Urinary bladder (tissue), 4 donors: ENCODE measurements at places on chromosomes 11 and 22.

GRCh38 chr11:82862379-82862778 is 37.9 kb downstream of the PRCP start:
- DNase-seq: no peak

DNA sequence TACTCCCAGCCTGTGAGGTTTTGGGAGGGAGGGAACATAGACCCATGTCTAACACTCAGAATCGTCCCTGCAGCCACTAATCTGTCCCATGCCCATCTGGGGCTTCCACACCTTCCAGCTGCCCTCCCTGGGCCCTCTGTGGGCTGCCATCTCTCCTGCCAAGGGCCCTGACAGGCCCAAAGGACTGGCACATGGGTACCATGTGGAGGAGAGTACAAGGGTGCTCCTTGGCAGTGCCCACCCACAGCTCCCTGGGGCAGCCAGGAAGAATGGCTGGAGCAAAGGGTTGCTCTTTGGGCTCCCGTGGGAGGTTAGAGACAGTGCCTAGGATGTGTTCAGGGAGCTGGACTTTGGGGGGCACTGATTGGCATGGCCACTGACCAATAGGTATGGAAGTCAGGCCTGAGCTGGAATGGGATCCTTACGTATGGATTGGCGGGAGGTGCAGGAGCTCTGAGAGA is 56.8 kb downstream of the CD82 start:
- DNase-seq: no peak

GRCh38 chr11:17855531-17856290 is 121.1 kb downstream of the KCNC1 start:
- no peak for DNase-seq

- no peak for DNase-seq
Measured at GRCh38 chr11:96215110-96215782, 127.7 kb downstream of the MAML2 start.

- DNase-seq: no peak
Measured at GRCh38 chr22:17950651-17951214, 73.6 kb downstream of the MICAL3 start.

GRCh38 chr11:47923667-47924066 is 56.7 kb upstream of the PTPRJ start:
- DNase-seq: no peak

DNA sequence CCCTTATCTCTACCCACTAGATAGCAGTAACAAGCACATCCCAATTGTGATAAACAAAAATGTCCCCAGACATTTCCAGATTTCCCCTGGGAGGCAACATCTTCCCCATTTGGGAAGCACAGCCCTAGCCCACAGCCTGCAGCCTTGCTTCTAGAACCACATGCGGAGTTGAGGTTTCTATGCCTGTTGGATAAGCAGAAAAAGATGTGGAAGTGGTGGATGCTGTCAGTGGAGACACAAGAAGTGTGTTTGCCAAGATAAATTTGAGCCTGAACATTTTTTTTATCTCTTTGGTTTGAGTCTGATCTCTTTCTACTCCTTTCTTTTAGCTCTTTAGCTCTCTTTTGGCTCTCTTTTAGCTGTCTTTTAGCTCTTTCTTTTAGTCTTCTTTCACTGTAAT is 884.5 kb downstream of the NTM start:
- no peak for DNase-seq

DNA sequence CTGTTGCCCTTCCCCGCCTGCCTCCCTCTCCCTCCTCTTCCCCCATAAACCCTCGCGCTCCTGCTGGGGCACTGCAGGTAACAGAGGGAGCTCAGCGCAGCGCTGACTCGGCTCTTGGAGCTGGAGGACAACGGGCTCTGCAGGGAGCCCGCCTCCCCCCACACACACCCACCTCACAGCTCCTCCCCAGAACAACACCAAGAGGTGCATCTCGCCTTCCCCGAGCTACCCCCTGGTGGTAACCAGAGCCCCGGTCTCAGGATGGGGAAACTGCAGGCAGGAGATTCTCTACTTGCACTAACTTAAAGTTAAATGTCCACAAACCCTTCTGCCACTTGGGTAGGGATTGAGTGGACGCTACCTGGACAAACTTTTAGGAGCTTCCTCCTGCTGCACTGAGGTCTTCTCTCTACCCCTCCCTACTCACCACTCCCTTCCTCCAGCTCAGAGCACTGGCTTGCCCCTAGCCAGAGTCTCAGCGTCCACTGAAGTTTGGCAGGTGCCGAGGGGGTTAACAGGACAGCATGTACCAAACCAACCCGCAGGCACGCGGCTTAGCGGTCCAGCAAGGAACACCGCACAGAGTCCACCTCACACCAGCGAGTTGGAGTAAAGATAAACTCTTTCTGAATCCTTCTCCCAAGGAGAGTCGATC is 4.0 kb upstream of the SCN4B start:
- no peak for DNase-seq

- no peak for DNase-seq
Measured at GRCh38 chr22:42171946-42172719, 41.5 kb upstream of the CYP2D6 start.

- no peak for DNase-seq
Measured at GRCh38 chr11:119505861-119506260, 82.9 kb upstream of the THY1 start.

- no peak for DNase-seq
Measured at GRCh38 chr11:31827455-31828206, 16.5 kb upstream of the PAX6 start.

DNA sequence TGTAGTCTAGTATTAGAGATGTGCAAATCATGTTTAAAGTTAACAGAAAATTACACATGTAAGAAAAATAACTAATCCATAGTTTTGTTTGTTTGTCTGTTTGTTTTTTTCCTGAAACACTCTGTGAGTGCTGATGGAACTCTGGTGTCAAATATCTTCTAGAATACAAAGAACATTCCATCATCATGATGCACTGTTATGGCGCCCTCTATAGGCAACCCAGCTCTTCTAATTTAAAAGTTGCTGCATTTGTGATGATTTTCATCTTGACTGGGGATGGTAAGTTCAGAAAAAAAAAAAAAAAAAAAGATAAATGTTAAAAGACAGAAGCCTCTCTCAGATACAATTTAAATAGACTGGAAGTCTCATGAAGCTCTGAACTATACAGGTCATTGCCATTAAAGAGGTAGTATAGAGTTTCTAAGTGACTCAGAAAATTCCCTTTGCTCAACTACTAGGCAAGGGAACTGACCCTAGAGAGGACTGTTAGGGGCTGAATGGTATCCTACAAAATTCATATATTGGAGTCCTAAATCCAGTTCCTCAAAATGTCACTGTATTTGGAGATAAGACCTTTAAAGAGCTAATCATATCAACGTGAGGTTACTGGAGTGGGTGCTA is 597.2 kb upstream of the ANO3 start:
- DNase-seq: no peak

DNA sequence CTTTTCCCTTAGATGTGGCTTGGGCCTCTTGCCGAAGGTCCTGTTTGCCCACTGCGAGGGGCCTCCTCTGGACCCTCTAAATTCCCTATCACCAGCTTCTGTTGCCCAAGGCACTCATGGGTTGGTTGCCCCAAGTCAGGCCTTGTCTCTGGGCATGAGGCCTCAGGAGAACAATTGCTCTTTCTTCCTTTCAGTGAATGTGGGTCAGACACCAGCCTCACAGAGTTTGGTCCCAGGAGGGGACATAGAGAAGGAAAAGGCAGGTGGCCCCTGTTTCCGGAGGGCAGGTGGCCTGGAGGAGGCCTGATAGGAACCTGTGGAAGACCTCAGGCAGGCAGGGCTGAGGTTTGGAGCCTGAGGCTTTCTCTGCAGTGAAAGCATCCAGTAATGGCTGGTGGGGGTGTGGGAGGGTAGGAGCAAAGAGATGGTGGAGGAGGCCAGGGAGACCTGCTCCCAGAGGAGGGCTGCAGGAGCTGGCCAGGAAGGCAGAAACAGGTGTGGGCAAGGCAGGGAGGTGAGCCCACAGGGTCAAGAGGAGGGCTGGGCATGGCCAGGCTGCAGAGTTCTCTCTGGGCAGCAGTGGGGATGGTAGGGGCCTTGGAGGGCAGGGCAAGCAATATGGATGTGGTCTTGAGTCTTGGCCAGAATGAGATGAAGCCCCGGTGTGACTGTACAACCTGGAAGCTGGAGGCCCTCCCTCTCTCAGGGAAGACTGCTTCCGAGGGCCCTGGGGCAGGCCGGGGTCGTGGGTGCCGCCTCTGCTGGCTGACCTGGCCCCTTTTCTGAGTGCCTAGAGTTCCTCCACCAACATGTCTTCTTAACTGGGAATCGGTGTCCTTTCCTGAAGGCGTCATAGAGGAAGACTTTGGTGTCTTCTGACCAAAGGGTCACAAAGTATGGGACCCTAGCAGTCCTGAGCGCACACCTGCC is 28.0 kb upstream of the LMO1 start:
- no peak for DNase-seq

DNA sequence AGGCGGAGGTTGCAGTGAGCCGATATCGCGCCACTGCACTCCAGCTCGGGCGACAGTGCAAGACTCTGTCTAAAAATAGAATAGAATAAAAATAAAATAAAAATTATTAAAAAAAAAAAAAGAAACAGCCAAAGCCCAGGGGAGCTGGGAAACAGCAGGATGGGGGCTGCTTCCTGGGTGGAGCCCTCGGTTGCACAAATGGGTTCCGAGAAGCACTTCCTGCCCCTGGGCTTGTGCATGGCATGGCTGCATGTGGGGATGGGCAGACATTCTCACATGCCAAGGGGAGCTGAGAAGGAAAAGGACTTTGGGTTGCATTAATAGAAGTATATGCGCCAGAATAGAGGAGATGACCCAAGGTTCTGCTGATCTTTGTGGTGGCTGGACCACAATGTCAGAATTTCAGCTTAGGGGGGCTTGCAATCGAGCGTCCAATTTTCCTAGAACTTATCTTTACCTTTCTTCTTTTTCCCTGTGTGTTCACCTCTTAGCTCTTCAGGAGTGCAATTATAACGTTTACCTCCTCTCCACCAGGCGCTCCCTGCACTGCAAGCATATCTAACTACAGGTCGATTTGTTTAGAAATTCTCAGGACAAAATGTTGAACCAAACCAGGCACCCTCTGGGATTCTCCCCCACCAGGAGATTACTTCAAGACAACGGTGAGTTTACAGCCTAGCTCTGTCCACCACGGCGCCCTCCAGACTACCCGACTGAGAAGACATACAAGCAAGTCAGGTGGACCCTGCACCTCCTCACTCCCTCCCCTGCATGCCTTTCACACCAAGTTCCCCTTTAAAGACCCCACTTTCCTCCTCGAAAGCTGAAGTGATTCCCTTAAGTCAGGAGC is 53.2 kb downstream of the SHISAL1 start:
- DNase-seq: no peak

- DNase-seq: no peak
Measured at GRCh38 chr11:72257570-72257969, 13.6 kb upstream of the PHOX2A start.

DNA sequence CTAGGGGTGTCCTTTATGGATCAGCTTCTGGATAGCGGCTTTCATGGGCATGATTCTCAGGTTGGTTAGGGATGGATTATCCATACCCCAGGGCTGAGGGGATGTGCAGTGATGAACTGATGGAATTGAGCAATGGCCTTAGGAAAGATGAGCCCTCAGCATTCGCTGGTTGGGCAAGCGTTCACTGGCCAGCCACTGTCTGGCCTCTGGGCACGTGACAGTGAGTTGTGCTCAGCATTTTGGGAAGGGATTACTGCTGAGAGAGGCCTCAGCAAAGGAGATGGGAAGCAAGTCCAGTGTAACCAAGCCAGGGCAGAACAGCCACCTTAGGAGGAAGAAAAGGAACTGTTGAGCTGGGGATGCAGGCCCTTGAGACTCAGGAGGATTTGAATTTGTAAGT is 17.4 kb downstream of the UBASH3B start:
- DNase-seq: no peak
